ENCODE measurements at places on chromosomes 7 and 10.

- DNase-seq = no peak
These were observed 141.7 kb upstream of the COL1A2 start for GRCh38 chr7:94252971-94253370.

DNA sequence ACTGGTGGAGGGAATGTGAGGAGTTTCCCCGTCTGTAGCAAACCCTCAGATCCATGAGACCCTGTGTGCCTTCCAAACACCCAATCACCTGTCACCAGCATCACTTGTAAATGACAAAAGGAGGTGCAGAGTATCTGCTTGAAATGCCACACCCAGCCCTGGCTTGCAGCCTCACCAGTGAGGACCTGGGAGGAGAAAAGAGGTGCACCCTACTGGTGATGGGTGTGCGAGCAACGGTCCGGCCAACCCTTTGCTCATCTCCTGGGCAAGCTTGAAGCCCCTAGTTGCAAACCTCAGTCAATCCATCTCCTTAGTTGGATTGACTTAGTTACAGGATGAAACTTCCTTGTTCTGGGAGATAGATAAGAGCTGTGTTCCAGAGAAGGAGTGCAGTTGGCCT, 62.4 kb upstream of the WAPL start:
- DNase-seq = no peak

DNA sequence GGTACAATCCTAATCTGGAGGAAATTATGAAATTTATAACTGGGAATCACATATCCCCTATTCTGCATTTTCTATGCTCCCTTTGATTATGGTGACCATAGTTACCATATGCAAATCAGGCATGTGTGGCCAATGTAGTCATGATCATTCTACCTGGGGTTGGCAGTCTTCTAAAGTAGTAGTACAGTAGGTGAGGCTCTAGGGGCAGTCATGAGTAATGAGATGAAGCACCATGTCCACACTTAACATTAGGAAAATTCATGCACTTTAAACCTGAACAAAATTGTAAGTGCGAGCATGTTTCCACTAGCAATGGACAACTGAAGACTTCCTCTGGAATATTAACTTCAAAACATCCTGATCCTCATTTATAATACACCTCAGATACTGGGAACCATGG, 545.9 kb downstream of the SUGCT start:
- no peak for DNase-seq

GRCh38 chr10:6229746-6230145, 27.0 kb downstream of the PFKFB3 start:
- DNase-seq = no peak

GRCh38 chr10:126160971-126161630, 227.2 kb downstream of the ADAM12 start:
- no peak for DNase-seq

GRCh38 chr7:16849296-16850148, 32.3 kb downstream of the AGR3 start:
- DNase-seq = no peak

DNA sequence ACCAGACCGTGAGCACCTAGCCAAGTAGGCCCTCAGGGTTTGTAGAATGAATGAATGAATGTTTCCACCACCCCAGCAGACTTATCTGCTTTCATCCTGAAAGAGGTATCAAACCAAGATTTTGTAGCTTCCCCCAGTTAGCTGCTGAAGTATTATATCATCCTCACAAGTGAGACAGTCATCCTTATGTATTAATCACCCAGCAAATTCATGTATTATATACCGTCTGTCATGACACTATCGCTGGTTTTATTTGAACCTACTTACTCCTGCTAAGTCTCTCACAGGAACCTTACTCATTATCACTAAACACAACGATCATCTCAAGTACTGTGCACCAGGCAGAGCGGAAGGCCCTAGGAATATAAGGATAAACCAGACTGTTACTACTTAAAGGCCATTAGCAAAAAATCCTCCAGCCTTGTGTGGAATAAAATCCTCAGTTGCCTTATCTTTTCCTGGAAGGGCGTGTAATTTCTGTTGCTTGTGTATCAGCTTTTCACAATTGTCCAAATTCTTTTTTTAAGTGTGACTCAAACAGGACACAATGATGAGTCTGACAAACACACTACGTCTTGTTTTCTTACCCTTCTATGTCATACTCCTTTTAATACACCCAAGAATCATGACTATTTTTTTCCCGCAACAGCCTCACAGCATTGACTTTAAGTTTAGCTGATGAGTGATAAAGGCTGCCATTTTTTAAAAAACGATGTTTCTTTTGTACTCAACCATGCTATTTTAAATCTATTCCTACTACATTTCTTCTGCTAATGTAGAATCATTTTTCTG, 176.1 kb upstream of the KLF14 start:
- no peak for DNase-seq

DNA sequence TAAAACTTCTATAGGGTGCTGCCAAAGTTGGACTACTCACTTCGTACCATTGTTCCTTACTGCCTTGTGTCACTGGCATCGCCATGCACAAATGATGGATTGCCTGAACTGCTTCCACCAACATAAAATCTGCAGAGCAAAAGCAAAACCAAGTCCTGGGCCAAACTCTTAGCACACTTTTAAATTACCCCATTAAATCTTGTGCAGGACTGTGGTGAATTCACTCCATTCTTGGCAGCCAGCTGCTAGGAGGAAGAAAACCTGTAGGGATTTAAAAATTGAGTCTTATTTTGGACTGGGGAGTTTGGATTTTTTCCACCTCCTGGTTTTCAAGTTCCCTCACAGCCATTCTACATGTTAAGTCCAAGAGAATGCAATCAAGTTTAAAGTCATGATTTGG, 646.9 kb downstream of the SORCS3 start:
- no peak for DNase-seq

DNA sequence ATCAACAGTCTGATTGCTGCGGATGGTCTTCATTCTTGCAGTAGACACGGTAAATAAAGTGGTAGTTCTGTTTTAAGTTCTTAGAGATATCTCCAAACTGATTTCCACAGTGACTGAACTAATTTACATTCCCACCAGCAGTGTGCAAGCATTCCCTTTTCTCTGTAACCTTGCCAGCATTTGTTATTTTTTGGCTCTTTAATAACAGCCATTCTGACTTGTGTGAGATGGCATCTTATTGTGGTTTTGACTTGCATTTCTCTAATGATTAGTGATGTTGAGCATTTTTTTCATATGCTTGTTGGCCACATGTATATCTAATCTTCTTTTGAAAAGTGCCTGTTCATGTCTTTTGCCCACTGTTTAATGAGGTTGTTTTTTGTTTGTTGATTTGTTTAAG, 30.2 kb upstream of the CXCL12 start:
- DNase-seq = no peak

DNA sequence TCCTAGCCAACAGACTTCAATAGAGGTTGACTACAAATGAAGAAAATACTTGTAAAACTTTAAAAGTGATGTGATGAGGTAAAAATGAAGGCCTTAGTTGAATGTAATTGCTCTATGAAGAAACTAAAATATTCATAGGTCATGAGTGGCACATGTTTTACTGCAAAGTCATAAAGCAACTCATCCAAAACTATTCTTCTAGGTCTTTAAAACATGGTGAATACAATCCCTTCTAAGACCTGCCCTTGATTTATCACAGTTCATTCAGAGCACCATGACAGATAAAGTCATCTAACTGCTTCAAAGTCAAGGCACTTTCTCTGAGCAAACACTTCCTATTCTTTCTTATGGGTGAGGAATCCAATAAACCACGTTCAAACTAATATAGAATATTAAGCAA, 713.5 kb downstream of the SORCS1 start:
- no peak for DNase-seq

- no peak for DNase-seq
These were observed 48.7 kb upstream of the DYNC1I1 start for GRCh38 chr7:95723583-95724180.

GRCh38 chr7:148151778-148152177, 438.8 kb upstream of the C7orf33 start:
- no peak for DNase-seq

DNA sequence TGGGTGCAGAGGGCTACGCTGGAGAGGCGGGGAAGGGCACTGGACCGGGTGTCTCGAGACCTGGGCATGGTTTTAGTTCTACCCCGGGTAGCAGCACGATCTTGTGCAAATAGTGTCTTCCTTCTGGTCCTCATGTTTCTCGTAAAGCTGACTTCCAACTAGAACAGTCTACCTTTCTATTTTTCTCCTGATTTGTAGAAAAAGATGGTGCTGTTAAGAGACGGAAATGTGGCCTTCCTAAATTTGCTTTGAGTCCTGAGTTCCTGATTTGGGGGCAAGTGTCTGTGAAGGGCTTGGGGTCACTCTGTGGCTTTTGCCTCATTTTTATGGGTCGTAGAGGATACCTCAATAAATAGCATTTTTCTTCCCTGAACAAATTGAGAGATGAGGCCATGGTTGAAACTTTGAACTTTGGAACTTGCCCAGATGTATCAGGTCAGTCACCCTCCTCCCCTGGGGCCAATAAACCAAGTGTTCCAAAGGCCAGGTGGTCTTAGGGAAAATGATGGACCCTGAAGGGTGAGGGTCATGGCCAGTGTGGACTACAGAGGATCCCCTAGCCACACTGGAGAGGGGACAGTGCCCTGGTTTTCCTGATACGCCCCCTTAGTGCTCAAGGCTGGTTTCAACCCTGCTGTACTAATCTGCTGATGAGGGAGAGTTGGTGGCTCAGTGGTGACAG, 45.2 kb downstream of the GRK5 start:
- DNase-seq = no peak

- no peak for DNase-seq
These were observed 366.2 kb downstream of the WDR11 start for GRCh38 chr10:121217331-121217730.

DNA sequence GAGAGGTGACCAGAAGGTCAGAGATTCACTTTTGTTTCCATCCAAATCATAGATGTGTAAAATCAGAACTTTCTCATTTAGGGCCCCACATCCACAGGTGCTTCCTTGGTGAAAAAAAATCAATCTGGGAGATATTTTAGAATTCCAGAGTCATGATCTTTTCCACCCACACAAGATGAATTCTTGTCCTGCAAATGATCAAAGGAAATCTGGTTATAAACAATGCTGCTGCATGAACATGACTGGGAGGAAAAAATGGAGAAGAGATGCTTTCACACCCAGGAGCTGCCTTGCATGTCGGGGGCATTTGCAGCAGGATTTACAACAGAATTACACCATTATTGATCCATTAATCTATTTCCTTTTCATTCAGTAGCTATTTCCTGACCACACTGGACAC, 106.5 kb upstream of the TMEM72 start:
- DNase-seq = no peak

DNA sequence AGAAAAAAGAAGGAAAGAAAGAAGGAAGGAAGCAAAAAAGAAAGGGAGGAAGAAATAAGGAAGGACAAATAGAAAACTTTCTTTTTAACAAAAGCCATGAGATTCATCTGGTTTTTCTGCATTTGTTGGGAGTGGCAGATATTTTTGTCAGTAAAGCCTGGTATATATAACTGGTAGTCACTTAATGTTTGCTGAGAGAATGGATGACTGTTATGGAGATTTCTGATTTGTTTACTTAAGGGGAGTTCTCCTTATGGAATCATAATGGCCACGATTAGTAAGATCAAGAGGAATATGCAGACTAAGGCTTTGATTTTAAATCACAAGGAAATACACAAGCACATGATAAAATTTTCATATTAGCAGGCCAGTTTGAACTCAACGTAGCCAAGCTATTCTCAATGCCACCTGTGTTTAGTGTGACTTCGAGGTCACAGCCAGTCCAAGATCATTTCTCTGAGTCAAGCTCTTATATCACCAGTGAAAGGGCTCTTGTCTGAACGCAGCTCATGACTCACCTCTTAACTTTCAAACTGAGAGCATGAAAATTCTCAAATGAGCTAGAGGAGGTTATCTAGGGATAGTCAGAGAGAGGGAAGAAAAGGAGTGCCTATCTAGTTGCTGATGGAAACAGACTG, 445.1 kb upstream of the ZMIZ1 start:
- DNase-seq = no peak
